Effector memory CD4-positive, alpha-beta T cell (primary cell): ENCODE measurements at places on chromosomes 1 and 21.

DNA sequence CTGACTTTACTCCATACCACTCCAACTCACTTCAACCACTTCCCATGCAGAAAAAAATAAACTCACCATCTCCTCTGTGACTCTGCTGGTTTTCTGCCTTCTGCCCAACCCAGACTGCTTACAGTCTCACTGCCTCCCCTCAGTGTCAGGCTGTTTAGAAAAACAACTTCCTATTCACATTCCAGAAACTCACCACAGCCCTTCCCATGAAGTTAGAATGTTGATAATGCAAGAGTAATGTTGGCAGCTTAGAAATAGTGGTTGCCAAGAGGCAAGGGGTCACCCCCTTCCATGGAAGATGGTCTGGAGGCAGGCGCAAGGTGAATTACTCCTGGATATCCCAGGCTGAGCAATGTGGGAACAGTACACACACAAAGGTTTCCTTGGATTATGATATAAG is at the start of gene SELP:
TSS of gene SELP (minus strand) at position 119 of the 400 bp plus-strand sequence. CDS start at position 69, 50 bp downstream.
- H3K4me1 ChIP-seq, result no peaks in the 10 kb centered on the region
- no peak within 1 kb of the TSS for H3K27ac ChIP-seq
- H3K36me3 ChIP-seq, result no peaks in the 10 kb centered on the region
- no peaks in the 10 kb centered on the region for H3K27me3 ChIP-seq
- no peak within 1 kb of the TSS for H3K4me3 ChIP-seq

GRCh38 chr1:185420588-185421081 is 103.6 kb upstream of the IVNS1ABP start:
- no peaks in the 10 kb centered on the region for H3K27me3 ChIP-seq
- H3K27ac ChIP-seq, result no peak overlapping the region
- no peaks in the 10 kb centered on the region for H3K36me3 ChIP-seq
- no peak overlapping the region for H3K4me3 ChIP-seq
- H3K4me1 ChIP-seq, result no peaks in the 10 kb centered on the region
- no peak for DNase-seq

GRCh38 chr1:42784946-42785693 is at the start of gene TMEM269:
Gene TMEM269, plus strand, starts transcription at chr1:42784991. Its CDS starts 4,903 bp downstream, at chr1:42789894.
- no peak within 1 kb of the TSS for H3K27ac ChIP-seq
- peaks cover 5% of the 10 kb centered on the region for H3K36me3 ChIP-seq
- peaks cover 10% of the 10 kb centered on the region for H3K4me1 ChIP-seq
- peak; percentile 4 for DNase-seq
- H3K27me3 ChIP-seq, result no peaks in the 10 kb centered on the region
- peak within 1 kb of the TSS; percentile 41 for H3K4me3 ChIP-seq

DNA sequence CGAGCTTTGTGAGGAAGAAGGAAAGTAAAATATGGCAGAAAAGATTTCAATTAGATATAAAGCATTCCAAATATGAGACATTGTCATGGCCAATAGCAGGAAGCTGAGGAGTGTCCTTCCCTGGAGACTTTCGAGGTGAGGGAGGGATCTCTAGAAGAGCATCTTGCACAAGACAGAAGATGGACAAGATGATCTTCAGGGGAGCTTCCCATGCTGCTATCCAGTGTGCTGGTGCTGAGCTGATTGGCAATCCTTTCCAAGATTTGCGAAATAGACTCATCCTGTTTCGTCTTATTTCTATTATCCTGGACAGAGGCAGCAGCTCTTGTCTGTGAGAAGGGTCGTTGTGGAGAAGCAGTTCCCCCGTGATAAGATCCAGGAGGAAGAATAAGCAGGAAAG is 342.0 kb upstream of the CAMK1G start:
- no peaks in the 10 kb centered on the region for H3K36me3 ChIP-seq
- no peaks in the 10 kb centered on the region for H3K4me1 ChIP-seq
- H3K4me3 ChIP-seq, result no peak overlapping the region
- DNase-seq, result no peak
- H3K27ac ChIP-seq, result no peak overlapping the region

- no peaks in the 10 kb centered on the region for H3K4me1 ChIP-seq
- H3K27ac ChIP-seq, result no peak overlapping the region
- H3K27me3 ChIP-seq, result no peaks in the 10 kb centered on the region
- H3K36me3 ChIP-seq, result no peaks in the 10 kb centered on the region
- no peak overlapping the region for H3K4me3 ChIP-seq
Measured at GRCh38 chr1:237091691-237092090, 49.7 kb downstream of the RYR2 start.

DNA sequence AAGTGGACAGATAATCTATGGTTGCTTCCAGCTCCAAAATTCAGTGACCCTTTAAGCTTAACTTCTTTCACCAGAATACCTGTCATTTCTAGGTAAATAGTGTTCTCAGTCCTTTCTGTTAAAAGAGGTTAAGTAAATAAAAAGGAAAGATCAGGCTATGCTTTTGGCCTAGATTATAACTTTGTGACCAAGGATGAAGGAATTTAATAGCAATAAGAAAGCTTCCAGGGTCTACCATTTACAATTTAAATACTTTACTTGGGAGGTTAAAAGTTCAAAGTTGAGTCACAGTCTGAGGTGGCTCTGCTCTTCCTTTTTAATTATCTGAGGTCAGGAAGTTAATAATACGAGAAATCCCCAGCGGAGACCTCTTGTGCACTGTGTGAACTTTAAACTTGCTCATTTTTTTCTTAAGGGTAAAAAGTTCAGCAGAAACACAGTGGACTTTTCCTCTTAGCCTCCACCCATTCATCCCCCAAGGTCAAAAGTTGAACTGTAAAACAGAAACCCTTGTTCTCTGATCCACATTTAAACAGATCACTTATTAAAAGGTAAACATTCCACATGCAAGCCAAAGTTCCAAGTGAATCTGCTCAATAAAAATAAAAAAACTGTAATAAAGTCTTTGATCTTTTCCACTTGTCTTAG is 187.1 kb downstream of the NRIP1 start:
- no peaks in the 10 kb centered on the region for H3K36me3 ChIP-seq
- DNase-seq, result no peak
- no peak overlapping the region for H3K4me3 ChIP-seq
- no peaks in the 10 kb centered on the region for H3K4me1 ChIP-seq

DNA sequence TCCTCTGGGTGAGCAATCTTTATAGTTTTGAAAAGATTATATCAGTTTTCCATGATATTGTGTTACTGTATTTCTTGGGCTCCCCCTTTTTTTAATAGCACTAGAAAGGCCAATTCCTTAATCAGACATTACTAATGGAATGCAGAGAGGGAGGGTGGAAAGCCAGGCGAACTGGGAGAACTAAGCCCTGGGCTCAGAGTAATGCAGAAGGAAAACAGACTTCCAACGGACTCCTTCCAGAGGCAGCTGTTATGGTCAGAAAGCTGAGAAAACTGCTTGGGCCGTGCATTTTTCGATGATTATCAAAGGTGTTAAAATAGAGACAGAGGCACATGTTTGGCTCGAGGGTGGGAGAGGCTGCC is 206.3 kb downstream of the FOXD2 start:
- DNase-seq, result no peak
- no peaks in the 10 kb centered on the region for H3K27me3 ChIP-seq
- no peaks in the 10 kb centered on the region for H3K36me3 ChIP-seq
- no peak overlapping the region for H3K4me3 ChIP-seq
- no peak overlapping the region for H3K27ac ChIP-seq

GRCh38 chr1:175918364-175918801 is 175.0 kb upstream of the TNR start:
- no peak overlapping the region for H3K4me3 ChIP-seq
- H3K27me3 ChIP-seq, result no peaks in the 10 kb centered on the region
- no peak for DNase-seq
- no peaks in the 10 kb centered on the region for H3K4me1 ChIP-seq
- no peaks in the 10 kb centered on the region for H3K36me3 ChIP-seq

- no peak overlapping the region for H3K27ac ChIP-seq
- H3K4me1 ChIP-seq, result no peaks in the 10 kb centered on the region
- no peak for DNase-seq
- H3K36me3 ChIP-seq, result no peaks in the 10 kb centered on the region
- H3K27me3 ChIP-seq, result no peaks in the 10 kb centered on the region
Measured at GRCh38 chr1:86499987-86500593, 31.4 kb downstream of the CLCA1 start.

GRCh38 chr1:41430582-41430981 is 53.9 kb downstream of the EDN2 start:
- H3K27ac ChIP-seq, result no peak overlapping the region
- H3K4me1 ChIP-seq, result no peaks in the 10 kb centered on the region
- no peak overlapping the region for H3K4me3 ChIP-seq
- no peaks in the 10 kb centered on the region for H3K27me3 ChIP-seq
- no peak for DNase-seq

DNA sequence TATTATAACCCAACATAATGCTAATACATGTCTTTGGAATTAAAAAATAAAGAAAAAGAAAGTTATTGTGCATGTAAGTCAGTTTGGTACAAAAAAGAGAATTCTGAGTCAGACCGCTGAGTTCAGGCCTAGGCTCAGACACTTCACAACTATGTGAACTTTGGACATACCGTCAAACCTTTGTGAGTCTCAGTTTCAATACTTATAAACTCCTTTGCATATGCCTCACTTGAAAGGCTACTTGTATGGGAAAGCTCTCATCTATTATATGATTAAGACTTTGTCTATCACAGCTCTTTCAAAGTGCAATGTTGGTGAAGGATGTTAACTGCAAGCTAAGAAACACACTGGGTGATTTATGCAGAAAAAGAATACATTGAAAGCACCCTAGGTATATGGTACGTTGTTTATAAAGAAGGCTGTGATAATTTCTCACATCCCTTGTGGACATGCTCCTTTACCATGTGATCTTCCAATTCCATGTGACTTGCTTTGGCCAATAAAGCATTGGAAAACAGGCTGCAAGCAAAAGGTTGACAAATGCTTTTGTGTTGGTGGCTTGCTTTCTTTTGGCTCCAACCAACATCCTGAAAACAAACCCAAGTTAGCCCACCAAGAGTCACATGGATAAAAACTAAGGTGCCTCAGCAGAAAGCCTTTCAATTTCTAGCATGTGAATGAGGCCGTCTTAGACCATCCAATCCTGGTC is 49.6 kb downstream of the INTS7 start:
- peaks cover 12% of the 10 kb centered on the region for H3K36me3 ChIP-seq
- DNase-seq, result no peak
- H3K27ac ChIP-seq, result no peak overlapping the region
- H3K27me3 ChIP-seq, result no peaks in the 10 kb centered on the region

- H3K4me3 ChIP-seq, result no peak overlapping the region
- DNase-seq, result no peak
- H3K36me3 ChIP-seq, result no peaks in the 10 kb centered on the region
- H3K27ac ChIP-seq, result no peak overlapping the region
- no peaks in the 10 kb centered on the region for H3K27me3 ChIP-seq
- H3K4me1 ChIP-seq, result no peaks in the 10 kb centered on the region
Measured at GRCh38 chr1:218401998-218402785, 57.1 kb downstream of the TGFB2 start.

- DNase-seq, result no peak
- H3K27me3 ChIP-seq, result no peaks in the 10 kb centered on the region
- no peak overlapping the region for H3K27ac ChIP-seq
- H3K4me1 ChIP-seq, result no peaks in the 10 kb centered on the region
Measured at GRCh38 chr1:99691175-99691574, 45.3 kb downstream of the PALMD start.

DNA sequence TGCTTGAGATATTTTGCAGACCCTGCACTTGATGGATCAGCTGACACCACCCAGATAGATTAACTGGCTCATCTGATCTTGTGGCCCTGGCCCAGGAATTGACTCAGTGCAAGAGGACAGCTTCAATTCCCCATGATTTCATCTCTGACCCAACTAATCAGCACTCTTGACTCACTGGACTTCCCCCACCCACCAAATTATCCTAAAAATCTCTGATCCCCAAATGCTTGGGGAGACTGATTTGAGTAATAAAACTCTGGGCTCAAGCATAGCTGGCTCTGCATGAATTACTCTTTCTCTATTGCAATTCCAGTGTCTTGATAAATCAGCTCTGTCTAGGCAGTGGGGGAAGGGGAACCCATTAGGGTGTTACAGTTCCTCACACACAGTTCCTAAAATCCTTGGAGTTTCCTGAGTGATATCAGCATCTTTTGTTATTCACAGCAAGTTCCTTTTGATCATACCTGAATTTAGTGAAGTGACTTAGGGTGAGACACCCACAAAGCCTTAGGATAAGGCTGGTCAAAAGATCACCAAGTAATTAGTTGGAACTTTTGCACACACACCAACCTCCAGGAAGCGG is 104.2 kb downstream of the COP1 start:
- H3K4me3 ChIP-seq, result no peak overlapping the region
- H3K36me3 ChIP-seq, result peaks cover 35% of the 10 kb centered on the region
- H3K4me1 ChIP-seq, result no peaks in the 10 kb centered on the region
- H3K27ac ChIP-seq, result no peak overlapping the region

- H3K27me3 ChIP-seq, result no peaks in the 10 kb centered on the region
- H3K4me1 ChIP-seq, result no peaks in the 10 kb centered on the region
- no peak overlapping the region for H3K27ac ChIP-seq
- DNase-seq, result no peak
- no peak overlapping the region for H3K4me3 ChIP-seq
Measured at GRCh38 chr1:22127731-22128130, 15.2 kb downstream of the WNT4 start.

DNA sequence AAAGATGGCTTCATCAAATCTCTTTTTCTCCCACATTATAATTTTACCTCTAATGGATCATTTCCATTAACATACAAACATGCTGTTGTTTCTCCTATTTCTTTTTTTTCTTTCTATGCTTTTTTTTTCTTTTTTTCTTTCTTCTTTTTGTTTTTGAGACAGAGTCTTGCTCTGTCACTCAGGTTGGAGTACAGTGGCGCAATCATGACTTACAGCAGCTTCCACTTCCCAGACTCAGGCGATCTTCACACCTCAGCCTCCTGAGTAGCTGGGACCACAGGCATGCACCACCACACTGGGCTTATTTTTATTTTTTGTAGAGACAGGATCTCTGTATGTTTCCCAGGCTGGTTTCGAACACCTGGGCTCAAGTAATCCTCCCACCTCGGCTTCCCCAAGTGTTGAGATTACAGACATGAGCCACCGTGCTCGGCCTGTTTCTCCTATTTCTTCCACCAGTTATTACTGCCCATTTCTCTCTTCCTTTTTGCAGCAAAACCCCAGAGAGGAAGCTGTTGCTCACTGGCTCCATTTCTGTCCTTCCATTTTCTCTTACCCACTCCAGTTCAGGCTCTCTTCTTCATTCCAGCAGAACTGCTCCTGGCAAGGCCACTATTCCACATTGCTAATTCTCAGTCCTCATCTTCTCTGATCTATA is 32.1 kb upstream of the OPRD1 start:
- H3K27ac ChIP-seq, result no peak overlapping the region
- no peaks in the 10 kb centered on the region for H3K4me1 ChIP-seq
- H3K36me3 ChIP-seq, result no peaks in the 10 kb centered on the region
- H3K4me3 ChIP-seq, result no peak overlapping the region

DNA sequence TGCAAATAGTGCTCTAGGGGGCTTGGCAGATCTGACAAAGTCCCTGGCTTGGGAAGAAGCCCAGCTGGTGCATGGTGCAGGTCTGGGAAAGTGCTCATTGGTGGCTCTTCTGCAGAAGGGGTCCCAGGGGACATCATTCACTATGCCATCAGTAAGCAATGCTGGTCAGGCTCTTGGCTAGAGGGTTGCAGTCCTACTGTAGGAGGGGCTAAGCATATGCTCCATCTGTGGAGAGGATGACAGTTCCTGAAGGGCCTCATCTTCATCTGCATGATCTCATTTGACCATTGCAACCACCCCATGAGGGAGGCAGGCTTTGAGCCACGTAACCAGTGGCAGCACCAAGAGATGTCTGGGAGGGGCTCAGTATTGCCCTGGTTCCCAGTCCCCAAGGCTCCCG is 31.5 kb upstream of the VASH2 start:
- H3K4me3 ChIP-seq, result no peak overlapping the region
- H3K27me3 ChIP-seq, result no peaks in the 10 kb centered on the region
- H3K27ac ChIP-seq, result no peak overlapping the region
- H3K4me1 ChIP-seq, result no peaks in the 10 kb centered on the region

- H3K36me3 ChIP-seq, result no peaks in the 10 kb centered on the region
- no peaks in the 10 kb centered on the region for H3K4me1 ChIP-seq
- no peak overlapping the region for H3K4me3 ChIP-seq
- no peak overlapping the region for H3K27ac ChIP-seq
- no peaks in the 10 kb centered on the region for H3K27me3 ChIP-seq
Measured at GRCh38 chr1:198253668-198254067, 96.9 kb downstream of the NEK7 start.
